Lower leg skin (tissue), 4 donors: ENCODE measurements at places on chromosomes 2 and 18.

DNA sequence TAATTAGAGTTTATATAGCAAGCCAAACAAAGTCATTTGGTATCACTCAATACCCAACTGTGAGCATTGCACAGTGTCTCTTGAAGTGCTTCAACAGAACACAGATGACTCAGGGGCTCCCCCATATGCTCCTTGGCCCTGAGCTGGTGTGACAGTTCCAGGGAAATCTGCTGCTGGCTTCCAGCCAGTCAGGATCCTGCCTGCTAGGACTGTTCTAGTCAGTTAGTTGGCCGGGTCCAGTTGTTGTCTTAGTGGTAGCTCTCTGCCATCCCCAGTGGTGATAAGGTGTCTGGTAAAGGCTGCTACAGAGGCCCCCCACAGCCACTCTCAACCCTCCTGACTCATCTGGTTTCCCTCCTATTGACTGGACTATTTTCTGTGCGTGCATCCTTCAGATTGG, 100.3 kb downstream of the IRS1 start:
- DNase-seq = peak; percentile 87

GRCh38 chr2:23390152-23390551, 5.2 kb downstream of the KLHL29 start:
- no peak for DNase-seq

GRCh38 chr2:100381240-100381639, 36.2 kb downstream of the CHST10 start:
- peak; percentile 93 for DNase-seq

GRCh38 chr2:96485350-96485749, 19.8 kb downstream of the NEURL3 start:
- DNase-seq = no peak

DNA sequence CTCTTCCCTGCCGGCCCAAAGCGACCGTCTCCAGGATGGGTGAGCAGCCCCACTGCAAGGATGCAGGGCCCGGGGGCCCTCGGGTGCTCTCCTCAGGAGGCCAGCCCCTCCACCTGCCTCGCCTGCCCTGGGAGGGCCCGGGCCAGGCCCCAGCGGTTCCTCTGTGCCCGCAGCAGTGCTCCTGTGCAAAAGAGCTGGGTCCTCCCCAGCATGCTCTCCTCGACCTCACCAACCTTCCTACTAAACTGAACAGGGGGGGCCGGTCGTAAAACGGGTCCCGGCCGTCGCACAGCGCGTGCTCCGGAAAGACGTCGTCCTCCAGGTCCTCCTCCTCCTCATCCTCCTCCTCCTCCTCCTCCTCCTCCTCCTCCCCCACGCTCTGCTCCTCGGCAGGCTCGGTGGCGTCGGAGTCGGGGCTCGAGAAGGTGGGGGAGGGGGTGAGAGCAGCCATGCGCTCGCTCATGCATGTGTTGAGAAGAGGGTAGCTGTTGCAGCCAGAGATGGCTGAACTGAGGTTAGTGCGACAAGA, 62.9 kb downstream of the KIF1A start:
- DNase-seq = no peak

- no peak for DNase-seq
These were observed 444.2 kb downstream of the PTPRM start for GRCh38 chr18:8011361-8011760.

- DNase-seq = peak; percentile 37
These were observed 55.3 kb upstream of the ALPP start for GRCh38 chr2:232323328-232323650.

DNA sequence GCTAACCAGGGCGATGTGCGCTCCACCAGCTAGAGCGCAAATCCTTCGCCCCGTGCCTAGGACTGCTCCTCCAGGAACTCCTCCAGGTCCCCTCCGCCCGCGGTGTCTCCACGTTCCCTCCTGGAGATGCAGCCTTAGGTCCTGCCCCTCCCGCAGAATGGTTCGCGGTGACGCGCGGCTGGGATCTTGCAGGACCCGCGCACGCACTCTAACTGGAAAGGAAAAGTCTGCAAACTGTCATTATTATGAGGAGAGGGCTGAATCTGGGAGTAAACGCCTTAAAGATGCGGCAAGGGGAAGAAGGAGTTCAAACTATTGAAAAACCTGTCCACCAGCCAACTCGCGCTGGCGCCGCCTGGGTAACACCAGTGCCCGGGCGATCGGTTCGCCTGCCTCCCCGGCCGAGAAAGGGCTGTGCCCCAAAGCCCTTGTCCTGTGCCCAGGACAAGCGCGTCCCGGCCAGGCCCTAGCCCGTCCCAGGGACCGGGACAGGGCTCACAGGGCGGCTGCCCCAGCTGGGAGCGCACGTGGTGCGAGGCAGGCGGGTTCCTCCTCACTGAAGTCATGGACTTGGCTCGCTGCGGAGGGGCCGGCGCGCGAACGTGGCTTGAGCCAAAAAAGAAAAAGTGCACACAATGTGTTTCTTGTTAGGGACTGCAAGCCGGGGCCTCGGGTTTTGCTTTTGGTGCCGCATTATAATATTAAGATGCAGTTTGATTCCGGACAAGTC, 5.5 kb upstream of the ID2 start:
- DNase-seq = peak; percentile 91

DNA sequence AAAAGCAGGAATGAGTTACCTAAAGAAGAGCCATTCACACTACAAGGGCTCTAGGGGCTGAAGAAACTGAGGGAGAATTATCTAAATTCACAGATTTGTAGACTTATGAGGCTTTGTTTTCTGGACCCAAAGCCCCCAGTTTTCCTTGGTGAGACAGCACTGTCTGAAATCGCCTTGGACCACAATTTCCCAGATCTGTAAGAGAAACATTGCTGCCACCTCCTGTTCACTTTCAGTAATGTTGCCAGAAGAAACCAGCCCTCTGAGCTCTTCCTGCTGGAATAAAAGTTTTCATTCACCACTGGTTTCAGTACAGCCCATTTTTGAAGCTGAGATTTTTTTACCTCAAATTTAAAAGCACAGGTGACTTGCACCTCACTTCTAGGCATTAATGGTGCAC, 169.2 kb downstream of the CDH20 start:
- no peak for DNase-seq

- peak; percentile 45 for DNase-seq
These were observed 487.4 kb upstream of the ZEB2 start for GRCh38 chr2:145007093-145007959.

DNA sequence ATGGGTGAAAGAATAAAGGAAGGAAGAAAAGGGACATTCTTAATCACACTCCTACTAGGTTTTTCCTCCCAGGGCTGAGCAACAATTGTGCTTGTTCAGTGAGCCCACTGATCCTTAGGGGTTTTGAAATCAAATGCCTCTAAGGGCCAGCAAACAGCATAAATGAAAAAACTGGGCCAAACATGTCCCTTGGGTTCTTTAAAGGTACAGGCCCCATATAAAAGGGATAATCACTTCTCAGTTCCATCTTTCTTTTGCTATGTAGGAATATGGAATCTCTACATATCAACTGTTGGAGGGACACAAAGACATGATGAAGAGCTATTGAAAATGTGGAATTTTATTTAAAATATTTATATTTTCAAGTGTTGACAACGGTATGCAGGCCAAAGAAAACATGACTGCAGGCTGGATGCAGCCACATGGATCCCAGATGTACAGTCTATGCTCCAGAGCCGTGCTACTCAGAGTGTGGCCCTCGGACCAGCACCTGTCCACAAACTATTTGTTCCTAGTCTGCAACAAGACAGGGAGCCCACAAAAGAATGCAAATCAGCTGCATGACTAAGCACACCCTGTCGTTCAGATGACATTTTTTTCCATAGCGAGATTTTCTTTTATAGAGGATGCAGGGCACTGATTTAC, 110.0 kb downstream of the CDH20 start:
- no peak for DNase-seq

- DNase-seq = no peak
These were observed 79.1 kb downstream of the ARHGEF4 start for GRCh38 chr2:130915595-130916437.

GRCh38 chr2:231104115-231104713, 20.6 kb downstream of the HTR2B start:
- DNase-seq = no peak

- no peak for DNase-seq
These were observed 4.4 kb downstream of the ANKRD29 start for GRCh38 chr18:23658285-23658684.

DNA sequence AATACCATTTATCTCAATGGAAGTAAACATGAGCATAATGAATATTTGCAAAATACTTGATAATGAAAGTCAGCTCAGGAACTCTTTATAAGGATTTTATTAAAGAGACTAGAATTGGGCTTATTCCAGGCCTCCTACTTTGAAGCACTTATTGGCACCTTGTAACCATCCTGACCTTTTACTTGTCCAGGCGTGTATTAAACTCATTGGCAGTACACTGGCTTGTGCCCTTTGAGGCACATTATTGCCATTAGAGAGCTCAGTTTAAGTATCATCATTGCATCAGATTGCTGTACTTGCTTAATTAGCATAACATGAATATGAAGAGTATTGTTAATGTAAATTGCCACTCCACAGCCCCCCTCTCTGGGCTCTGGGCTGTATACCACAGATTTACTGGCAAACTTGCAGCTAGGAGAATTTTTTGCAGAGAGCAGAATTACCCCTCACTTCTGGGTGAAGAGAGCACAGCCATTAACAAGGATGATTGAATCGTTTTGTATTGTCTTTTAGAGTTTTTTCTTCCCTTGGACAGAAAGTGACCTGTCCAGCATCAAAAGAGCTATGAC, 72.5 kb downstream of the XIRP2 start:
- no peak for DNase-seq

DNA sequence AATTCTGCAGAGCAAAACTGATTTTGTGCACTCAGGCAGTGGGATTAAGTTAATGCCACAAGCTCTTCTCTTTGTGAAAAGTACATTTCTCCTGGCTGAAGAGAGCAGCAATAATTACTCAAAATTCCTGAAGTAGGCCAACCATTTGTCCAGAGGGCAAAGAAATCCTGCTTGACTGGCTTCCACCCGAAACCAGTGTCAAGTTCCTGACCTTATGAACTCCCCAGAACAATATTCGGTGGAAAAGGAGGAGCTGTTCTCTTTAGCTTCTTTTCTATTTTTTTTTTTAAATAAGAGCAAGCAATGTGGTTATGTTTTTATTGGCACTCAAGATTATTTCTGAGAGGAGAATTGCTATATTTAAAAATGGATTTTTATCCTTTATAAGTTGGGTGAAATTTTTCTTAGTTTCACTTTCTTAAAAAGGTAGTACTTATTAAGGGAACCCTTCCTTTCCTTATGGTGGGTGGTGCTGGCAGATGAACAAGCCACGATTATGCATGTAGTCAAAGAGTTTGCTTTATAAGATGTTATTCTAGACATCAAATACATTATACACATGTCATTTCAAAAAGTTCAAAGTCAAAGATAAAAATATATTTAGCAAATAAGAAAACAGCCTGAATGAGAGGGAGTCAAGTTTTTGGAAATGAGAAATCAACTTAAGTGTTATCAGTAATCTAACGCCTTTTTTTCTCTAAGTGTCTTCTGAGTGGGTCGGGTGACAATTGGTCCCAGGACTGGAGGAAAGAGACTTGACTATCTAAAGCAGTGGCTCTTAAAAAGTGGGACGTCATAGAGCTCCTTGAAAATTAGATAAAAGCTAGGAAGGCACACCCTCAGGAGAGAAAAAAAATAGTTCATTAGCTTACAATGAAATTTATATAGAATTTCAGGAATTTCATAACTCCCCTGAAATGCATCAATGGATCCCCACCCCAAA, 194.5 kb downstream of the IKZF2 start:
- no peak for DNase-seq

GRCh38 chr2:105708697-105709096, 36.0 kb upstream of the NCK2 start:
- DNase-seq = no peak

- no peak for DNase-seq
These were observed 88.0 kb downstream of the ITGB1BP1 start for GRCh38 chr2:9335322-9335832.

DNA sequence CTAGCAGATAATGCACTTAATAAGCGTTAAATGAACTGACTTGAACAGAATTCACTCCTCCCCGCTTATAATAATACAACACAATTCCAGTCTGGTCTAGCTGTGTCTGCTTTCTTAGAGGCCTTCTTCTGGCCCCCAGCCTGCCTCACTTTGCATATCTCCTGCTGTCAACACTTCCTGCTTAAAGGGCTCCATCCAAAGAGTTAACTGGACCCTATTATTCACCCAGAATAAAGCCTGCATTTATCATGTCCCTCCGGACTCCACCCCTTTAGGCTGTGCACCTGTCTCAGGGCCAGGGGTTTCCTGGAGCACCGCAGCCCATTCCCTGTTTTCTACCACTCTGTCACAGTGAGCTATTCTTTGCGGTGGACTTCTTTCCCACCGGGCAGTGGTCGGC, 292.8 kb upstream of the FBXO11 start:
- DNase-seq = no peak

GRCh38 chr18:44799907-44800421, 119.3 kb downstream of the SETBP1 start:
- DNase-seq = no peak

DNA sequence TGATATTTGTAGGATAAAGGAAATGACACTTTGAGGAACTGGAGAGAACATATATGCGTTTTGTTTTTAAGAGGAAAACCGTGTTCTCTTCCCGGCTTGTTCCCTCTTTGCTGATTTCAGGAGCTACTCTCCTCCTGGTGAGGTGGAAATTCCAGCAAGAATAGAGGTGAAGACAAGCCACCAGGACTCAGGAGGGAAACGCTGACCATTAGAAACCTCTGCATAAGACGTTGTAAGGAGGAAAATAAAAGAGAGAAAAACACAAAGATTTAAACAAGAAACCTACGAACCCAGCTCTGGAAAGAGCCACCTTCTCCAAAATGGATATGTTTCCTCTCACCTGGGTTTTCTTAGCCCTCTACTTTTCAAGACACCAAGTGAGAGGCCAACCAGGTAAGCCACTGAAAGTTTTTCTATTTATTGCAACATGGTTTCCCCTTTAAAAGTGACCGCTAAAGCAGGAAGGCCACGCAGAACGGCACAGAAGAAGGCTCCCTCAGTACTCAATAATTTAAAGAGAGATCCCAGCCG, 735 bp downstream of the NRP2 start:
- DNase-seq = no peak

- DNase-seq = peak; percentile 73
These were observed 33.1 kb downstream of the NGEF start for GRCh38 chr2:232979871-232980461.

GRCh38 chr2:18153741-18154140, 275.3 kb downstream of the KCNS3 start:
- no peak for DNase-seq

- DNase-seq = no peak
These were observed 45.1 kb downstream of the CCDC93 start for GRCh38 chr2:117968722-117969121.

DNA sequence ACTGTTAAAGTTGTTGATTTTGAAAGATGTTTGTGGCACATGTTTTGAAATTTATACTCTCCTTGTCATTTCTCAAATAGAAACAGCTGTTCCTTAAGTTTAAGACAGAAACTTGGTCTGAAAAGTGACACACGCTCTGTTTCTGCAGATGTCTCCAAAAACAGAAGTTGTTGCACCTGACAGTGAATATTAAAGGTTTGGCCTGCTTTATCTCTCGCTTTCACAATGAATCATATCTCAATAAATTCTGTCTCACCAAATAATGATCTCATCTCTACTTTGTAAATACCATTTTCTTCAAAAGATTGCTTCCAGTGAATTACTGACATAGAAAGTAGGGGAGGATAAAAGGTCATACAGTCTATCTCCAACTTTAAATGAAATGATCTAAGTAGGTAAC, 294.9 kb upstream of the SYT4 start:
- no peak for DNase-seq
